ENCODE measurements at places on chromosomes 7 and 10.

GRCh38 chr7:115971506-115971905 lies 59.1 kb downstream of the TFEC start:
- no peak for DNase-seq

GRCh38 chr7:330511-331230 lies 40.7 kb downstream of the FOXL3 start:
- no peak for DNase-seq

DNA sequence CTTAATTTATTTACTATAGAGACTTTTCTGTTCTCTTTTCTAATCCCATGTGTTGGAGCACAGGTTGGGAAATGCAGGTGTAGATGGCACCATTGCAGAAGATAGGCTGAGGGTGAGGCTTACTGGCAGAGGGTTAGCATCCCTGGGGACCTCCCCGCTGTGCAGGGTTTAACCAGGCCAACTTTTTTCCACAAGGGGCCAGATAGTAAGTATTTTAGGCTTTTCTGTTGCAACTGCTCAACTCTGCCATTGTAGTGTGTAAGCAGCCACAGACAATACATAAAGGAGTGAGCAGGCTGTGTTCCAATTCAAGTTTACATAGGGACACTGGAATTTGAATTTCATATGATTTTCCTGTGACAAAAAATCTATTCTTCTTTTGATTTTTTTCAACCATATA lies 34.6 kb upstream of the AOAH start:
- no peak for DNase-seq

DNA sequence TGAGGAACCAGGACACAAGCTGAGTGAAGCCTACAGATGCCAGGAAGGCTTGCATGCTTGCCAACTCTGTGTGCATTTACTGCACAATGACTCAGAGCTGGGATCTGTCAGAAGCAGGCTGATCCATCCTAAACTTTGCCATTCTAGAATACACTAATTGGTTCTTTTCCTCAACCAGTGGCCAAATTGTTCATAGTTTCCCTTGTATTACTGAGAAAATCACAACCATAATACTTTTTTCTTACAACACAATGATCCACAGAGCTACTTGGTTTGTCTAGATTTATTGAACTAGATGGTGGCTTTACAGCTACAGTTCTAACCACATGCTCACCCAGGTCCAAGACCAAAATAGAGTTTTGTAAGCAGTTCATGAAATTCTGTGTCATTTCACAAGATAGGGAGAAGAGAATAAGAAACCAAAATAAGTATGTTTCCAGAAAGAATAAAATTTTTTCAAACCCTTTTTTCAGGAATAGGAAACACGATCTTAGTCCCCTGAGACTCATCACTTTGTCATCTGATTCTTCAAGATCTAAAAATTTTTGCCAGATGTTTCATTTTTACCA lies 21.0 kb upstream of the LRRC17 start:
- no peak for DNase-seq

All from activated CD8-positive, alpha-beta memory T cell treated with anti-CD3 and anti-CD28 coated beads, Interleukin-2, amount 50 U/mL, for 4 hours (primary cell).